ENCODE measurements at places on chromosomes 1 and 21.

DNA sequence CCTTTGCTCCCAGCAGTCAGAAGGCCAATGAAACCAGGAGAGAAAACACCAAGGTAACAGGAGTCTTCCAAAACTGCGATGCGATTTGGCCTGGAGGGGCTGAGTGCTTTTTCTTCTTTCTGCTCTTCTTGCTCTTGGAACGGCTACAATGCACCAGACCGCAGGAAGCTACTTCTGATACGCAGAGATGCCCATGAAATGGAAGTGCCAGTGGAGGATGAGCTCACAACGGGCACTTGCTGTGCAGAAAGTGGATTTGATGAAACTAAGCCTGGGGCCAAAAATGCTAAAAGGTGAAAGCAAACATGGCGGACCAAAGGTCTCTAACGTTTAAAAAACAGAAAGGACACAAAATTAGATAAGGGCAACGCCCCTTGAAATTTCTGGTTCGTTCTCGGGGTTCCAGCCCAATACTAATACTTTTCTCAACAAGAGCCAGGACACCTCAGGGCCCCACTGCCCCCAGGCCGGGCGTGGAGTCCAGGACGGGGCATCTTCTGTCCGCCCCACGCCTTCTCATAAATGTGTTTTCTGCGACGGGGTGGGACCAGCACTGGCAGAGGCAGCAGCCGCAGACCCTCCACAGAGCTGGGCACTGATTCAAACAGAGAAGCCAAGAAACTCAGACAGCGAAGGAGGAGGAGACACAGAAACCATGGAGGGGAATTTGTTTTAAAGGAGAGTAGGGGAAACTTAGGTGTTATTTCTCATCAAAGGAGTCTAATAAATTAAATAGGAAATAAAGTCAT, 101.3 kb downstream of the CRYAA start:
- H3K27ac ChIP-seq: no peak overlapping the region
- no peaks in the 10 kb centered on the region for H3K36me3 ChIP-seq
- no peaks in the 10 kb centered on the region for H3K27me3 ChIP-seq
- H3K4me1 ChIP-seq: no peaks in the 10 kb centered on the region

GRCh38 chr1:149931212-149931790, 3.7 kb upstream of the SF3B4 start:
- peak overlapping the region; percentile 42 for H3K27ac ChIP-seq
- H3K36me3 ChIP-seq: peaks cover 9% of the 10 kb centered on the region
- no peak for DNase-seq
- peaks cover 3% of the 10 kb centered on the region for H3K27me3 ChIP-seq
- H3K4me3 ChIP-seq: no peak overlapping the region

GRCh38 chr1:153790966-153791647, 15.9 kb downstream of the SLC27A3 start:
- peak; percentile 55 for DNase-seq
- peaks cover 3% of the 10 kb centered on the region for H3K27me3 ChIP-seq
- peak overlapping the region; percentile 1 for H3K4me3 ChIP-seq
- peaks cover 25% of the 10 kb centered on the region for H3K4me1 ChIP-seq
- no peaks in the 10 kb centered on the region for H3K36me3 ChIP-seq

DNA sequence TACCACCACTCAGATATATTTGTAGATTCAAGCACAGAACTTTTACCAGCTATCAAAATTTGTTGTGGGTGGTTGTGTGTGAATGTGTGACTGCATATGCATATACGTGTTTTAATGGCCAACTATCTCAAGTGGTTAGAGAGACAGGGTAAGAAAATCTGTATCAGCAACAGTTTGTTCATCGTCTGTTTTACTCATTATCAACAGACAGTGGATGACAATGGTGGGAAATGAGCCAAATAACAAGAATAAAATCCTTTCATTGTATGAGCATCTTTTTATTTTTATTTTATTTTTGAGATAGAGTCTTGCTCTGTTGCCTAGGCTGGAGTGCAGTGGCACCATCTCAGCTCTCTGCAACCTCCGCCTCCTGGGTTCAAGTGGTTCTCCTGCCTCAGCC, 22.7 kb upstream of the DYNLT5 start:
- H3K27me3 ChIP-seq: peaks cover 6% of the 10 kb centered on the region
- peak overlapping the region; percentile 26 for H3K27ac ChIP-seq
- H3K4me3 ChIP-seq: no peak overlapping the region
- H3K4me1 ChIP-seq: peaks cover 36% of the 10 kb centered on the region
- no peaks in the 10 kb centered on the region for H3K36me3 ChIP-seq

GRCh38 chr1:242139442-242139841, 140.5 kb upstream of the MAP1LC3C start:
- no peaks in the 10 kb centered on the region for H3K4me1 ChIP-seq
- DNase-seq: no peak
- H3K27ac ChIP-seq: no peak overlapping the region
- H3K36me3 ChIP-seq: no peaks in the 10 kb centered on the region

- no peaks in the 10 kb centered on the region for H3K4me1 ChIP-seq
- no peak overlapping the region for H3K27ac ChIP-seq
- H3K36me3 ChIP-seq: no peaks in the 10 kb centered on the region
- no peak overlapping the region for H3K4me3 ChIP-seq
- peaks cover 6% of the 10 kb centered on the region for H3K27me3 ChIP-seq
Measured at GRCh38 chr1:87878873-87879272, 550.2 kb downstream of the LMO4 start.

GRCh38 chr1:53025769-53026112, 36.3 kb upstream of the PODN start:
- H3K27me3 ChIP-seq: no peaks in the 10 kb centered on the region
- no peak overlapping the region for H3K4me3 ChIP-seq
- peaks cover 6% of the 10 kb centered on the region for H3K4me1 ChIP-seq
- H3K27ac ChIP-seq: no peak overlapping the region

DNA sequence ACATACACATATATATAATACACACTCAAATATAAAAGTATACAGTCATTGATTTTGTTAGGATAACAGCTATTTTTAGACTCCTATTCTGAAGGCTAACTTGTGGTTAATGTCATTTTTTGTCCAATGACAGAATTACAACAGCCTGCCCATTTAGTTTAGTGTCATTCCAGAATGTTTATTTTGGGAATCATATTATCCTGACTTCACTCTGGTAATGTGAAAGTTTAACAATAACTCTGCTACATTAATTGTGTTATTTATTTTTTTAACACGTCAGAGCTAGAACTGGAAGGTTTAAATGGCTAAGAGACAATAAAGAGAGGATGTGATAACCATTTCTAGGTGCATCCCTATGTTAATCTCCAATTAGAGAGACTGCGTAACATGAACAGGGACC, 648.1 kb downstream of the USP25 start:
- no peaks in the 10 kb centered on the region for H3K4me1 ChIP-seq
- H3K27ac ChIP-seq: no peak overlapping the region
- no peaks in the 10 kb centered on the region for H3K27me3 ChIP-seq
- H3K4me3 ChIP-seq: no peak overlapping the region

GRCh38 chr1:167483790-167484189, 34.5 kb downstream of the CD247 start:
- H3K36me3 ChIP-seq: peaks cover 58% of the 10 kb centered on the region
- peak overlapping the region; percentile 50 for H3K4me3 ChIP-seq
- H3K27ac ChIP-seq: peak overlapping the region; percentile 89
- no peaks in the 10 kb centered on the region for H3K27me3 ChIP-seq
- H3K4me1 ChIP-seq: peaks cover 97% of the 10 kb centered on the region

DNA sequence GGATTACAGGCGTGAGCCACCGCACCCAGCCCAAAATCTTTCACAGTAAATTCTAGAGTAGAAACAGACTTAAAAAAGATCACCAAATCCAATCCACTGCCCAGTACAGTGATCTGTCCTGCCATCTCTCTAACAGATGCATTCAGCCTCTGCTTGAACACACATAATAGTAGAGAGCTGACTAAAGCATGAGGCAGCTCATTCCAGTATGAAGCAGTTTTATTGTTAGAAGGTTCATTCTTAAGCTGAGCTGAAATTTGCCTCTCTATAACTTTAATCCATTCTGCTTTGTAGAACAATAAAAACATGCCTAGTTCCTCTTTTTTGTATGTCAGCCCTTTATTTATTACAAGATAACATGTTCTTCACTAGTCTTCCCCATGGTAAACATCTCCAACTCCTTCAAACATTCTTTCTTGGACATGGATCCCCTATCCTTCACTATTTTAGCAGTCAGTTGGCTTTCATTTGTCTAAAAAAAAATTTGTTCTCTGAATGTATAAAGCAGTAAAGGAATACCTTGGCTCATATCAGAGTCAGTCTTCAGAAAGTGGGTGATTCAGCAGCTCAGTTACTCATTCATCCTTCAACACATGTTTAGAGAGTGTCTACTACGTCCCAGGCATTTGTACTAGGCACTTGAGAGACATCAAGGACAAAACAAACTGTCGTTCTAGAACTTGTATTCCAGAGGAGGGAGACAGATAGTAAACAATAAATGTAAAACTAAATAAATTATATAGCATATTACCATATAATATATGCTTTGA, 10.7 kb upstream of the PTBP2 start:
- H3K36me3 ChIP-seq: no peaks in the 10 kb centered on the region
- no peak overlapping the region for H3K4me3 ChIP-seq
- H3K27me3 ChIP-seq: peaks cover 6% of the 10 kb centered on the region

GRCh38 chr1:189658381-189658780, 819.3 kb downstream of the BRINP3 start:
- no peaks in the 10 kb centered on the region for H3K27me3 ChIP-seq
- H3K36me3 ChIP-seq: no peaks in the 10 kb centered on the region
- no peak for DNase-seq
- H3K4me1 ChIP-seq: no peaks in the 10 kb centered on the region
- H3K27ac ChIP-seq: no peak overlapping the region

- no peaks in the 10 kb centered on the region for H3K27me3 ChIP-seq
- no peak overlapping the region for H3K4me3 ChIP-seq
- DNase-seq: no peak
- H3K4me1 ChIP-seq: peaks cover 37% of the 10 kb centered on the region
- no peak overlapping the region for H3K27ac ChIP-seq
Measured at GRCh38 chr1:198934426-198934825, 295.6 kb downstream of the PTPRC start.

- no peak for DNase-seq
- no peaks in the 10 kb centered on the region for H3K4me1 ChIP-seq
- H3K4me3 ChIP-seq: no peak overlapping the region
- no peaks in the 10 kb centered on the region for H3K36me3 ChIP-seq
Measured at GRCh38 chr1:79704067-79704466, 697.5 kb upstream of the ADGRL4 start.

DNA sequence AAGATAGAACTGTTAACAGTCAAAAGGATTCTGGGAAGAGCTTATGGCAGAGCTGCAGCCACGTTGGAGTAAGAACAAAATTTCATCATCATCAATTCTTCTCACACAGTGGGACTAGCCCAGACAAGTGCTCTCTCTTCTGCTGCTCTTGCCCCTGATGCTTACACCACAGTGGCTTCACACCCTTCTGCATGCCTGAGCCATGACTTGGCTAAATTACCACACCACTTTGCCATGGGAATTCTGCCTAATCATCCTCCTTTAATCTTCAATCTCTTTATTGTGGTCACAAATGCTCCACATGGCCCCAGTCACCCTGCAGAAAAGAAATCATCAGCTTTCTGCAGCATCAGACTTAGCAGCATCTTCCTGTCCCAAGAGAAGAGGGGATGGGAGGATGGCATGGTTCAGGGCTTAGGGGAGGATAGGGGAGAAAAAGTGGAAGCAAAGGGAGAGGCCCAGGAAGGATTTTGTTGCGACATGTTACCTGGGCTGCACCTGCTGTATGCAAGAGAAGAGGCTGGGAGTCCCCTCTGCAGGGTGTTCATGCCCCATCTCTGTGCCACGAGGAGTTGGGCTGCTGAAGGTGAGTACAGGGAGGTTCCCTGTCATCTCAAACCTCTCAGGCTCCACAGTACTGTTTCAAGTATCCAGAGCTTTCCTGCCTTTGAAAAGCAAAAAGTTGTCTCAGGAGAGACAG, 9.0 kb upstream of the RPTN start:
- H3K4me1 ChIP-seq: peaks cover 7% of the 10 kb centered on the region
- H3K27me3 ChIP-seq: peaks cover 4% of the 10 kb centered on the region
- H3K4me3 ChIP-seq: no peak overlapping the region
- no peak for DNase-seq
- H3K27ac ChIP-seq: no peak overlapping the region

DNA sequence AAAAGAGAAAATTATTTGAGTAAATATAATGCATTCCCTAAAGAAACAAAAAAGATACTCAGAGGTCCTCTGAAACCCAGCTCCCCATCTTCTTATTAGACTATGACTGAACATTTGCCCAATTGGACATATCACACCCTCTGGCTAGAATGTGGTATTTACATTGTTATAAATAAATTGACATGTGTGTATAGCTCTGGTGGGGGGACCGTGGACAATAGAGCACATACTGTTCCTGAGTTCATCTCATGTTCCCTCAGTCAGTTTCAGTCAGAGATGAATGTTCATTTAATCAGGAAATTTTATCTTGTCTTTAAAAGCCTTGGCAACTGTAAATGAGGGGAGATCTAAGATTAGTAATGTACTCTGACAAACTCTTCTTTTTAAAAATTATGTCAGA, 459.3 kb upstream of the ADAMTS5 start:
- H3K27ac ChIP-seq: no peak overlapping the region
- DNase-seq: no peak
- no peak overlapping the region for H3K4me3 ChIP-seq
- H3K27me3 ChIP-seq: no peaks in the 10 kb centered on the region
- H3K36me3 ChIP-seq: no peaks in the 10 kb centered on the region

- H3K36me3 ChIP-seq: peaks cover 9% of the 10 kb centered on the region
- DNase-seq: peak; percentile 71
- H3K27ac ChIP-seq: peak overlapping the region; percentile 91
- no peaks in the 10 kb centered on the region for H3K27me3 ChIP-seq
Measured at GRCh38 chr1:145960468-145961108, 2.8 kb upstream of the LIX1L start.

DNA sequence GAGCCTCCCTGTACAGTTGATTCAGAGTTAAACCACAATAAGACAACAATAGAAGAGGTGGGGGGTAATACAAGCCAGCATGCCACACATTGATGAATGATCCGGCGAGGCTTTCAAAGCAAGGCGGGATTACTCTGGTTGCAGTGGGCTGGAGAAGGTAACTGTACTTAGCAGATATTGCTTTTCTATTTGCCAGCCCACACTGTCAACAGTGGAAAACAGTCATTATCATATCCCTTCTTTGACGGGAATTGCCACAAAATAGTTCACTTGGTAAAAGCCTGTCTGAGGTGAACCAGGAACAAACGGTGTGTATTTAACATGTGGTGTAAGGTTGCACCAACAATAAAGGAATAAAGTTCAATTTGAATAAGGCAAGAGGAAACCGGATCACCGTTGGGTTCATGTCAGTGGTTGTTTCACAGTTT, 5.8 kb upstream of the KCNJ15 start:
- no peaks in the 10 kb centered on the region for H3K36me3 ChIP-seq
- no peak overlapping the region for H3K27ac ChIP-seq
- H3K4me3 ChIP-seq: no peak overlapping the region
- H3K4me1 ChIP-seq: peaks cover 11% of the 10 kb centered on the region
- no peak for DNase-seq
- peaks cover 15% of the 10 kb centered on the region for H3K27me3 ChIP-seq

Data from activated CD4-positive, alpha-beta T cell treated with anti-CD3 and anti-CD28 coated beads for 36 hours (primary cell).